HFFc6 (cell line): ENCODE measurements at places on chromosomes 12 and 14.

- DNase-seq = no peak
Observed at GRCh38 chr12:105384220-105384619, 53.7 kb downstream of the C12orf75 start.

GRCh38 chr14:20143911-20144310 is 5.3 kb downstream of the OR4N5 start:
- no peak for DNase-seq

GRCh38 chr12:93507165-93507564 is 39.9 kb downstream of the MRPL42 start:
- DNase-seq = no peak

- DNase-seq = no peak
Observed at GRCh38 chr14:84237881-84238280, 1292.1 kb upstream of the FLRT2 start.

DNA sequence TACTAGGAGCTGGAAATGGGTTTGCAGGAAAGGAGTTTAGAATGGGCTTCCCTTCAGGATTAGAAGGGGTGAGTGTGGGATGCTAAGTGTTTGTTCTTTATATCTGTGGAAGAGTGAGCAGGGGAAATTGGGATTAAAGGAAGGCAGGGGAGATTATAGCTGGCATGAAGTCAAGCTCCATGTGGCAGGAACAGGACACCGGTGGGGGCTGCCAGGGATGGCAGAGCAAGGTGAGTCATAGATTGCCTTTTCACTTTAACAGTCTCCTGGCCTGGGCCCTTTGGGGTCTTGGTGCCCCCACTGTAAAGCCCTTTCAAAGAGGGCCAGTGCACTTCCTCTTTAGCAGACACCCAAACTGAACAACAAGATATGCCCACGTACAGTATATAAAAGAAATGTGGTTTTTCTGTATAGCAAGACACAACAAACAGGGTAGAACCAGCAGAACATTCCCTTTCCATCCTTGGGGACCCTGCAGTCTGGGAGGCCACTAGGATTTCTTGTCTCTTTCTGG is 23.1 kb upstream of the FBXO21 start:
- DNase-seq = no peak

GRCh38 chr14:88562831-88563686 is at the start of gene ZC3H14:
ZC3H14 (plus strand) TSS chr14:88563037; CDS start chr14:88563134, 97 bp downstream.
- DNase-seq = peak; percentile 66

- DNase-seq = no peak
Observed at GRCh38 chr12:121845701-121846100, 13.0 kb downstream of the HPD start.

GRCh38 chr12:54560374-54560858 is 11.0 kb downstream of the PDE1B start:
- DNase-seq = peak; percentile 32

DNA sequence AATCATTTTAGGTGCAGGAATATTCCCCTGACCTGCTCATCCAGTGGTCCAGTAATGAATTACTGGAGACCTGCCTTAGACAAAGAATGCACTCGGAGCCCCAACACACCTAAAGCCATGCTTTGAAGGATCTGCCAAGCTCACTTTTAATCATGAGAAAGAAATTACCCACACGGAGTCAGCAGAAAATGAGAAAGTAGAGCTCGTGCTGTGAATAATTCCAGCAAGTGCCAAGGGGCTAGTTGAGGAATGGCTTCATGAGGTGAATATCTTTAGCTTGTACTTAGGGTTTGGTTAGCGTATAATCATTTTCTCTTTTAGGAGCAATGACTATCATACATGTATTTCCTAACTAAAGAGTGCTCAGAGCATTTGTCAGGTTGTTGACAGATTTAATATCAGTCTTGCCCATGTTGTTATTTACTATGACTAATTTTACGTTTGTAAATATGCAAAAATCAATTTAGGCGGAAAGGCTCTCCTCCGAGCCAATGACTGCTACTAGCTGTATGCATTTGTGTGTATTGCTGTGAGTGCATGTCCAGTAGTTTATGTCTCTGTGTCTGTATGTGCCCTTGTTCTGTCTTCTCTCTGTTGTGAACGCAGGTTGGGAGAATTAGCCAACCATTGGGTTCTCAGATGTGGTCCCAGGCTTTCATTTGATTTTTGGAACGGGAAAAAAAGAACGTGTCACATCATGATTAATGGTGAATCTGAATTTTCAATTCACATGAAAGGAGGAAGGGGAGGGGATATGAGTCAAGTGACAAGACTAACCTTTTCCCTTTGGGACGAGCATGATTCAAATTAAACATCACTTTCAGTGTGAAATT is 98.4 kb downstream of the RMST start:
- no peak for DNase-seq

DNA sequence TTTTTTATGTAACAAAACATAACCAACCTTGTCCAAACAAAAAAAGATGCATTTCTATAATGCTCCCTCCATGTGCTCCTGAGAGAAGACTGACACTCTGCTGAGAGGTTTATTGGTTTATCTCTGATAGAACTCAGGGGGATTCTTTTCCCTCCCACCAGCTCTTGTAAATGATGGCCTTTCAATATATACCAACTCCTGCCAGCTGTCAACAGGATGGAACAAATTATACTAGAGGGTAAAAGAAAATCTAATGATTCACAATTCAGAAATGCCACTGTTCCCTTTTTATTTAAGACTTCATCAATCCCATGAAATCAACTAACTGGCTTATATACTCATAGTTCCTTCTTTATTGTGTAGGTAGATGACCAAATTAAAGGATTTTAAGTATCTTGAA is 25.4 kb downstream of the PSMC1 start:
- no peak for DNase-seq

DNA sequence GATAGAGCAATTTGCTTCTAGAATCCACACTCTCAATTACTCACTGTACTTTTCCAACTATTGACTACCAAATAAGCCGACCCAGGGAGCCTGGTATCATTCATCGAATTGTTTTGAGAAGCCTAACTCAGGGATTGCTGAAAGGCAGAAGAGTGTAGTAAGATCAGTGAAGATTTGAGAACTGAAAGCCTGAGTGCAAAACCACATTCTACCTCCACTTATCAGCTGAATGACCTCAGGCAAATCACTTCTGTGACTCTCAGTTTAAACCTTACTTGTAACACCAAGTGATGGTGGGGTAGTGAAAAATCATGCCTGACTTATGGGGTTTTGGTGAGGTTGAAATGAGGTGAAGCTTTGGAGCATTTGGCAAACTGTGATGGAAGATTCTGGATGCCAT is 126.1 kb upstream of the MAX start:
- no peak for DNase-seq

GRCh38 chr12:7369274-7369729 is 65.4 kb downstream of the ACSM4 start:
- peak; percentile 84 for DNase-seq

DNA sequence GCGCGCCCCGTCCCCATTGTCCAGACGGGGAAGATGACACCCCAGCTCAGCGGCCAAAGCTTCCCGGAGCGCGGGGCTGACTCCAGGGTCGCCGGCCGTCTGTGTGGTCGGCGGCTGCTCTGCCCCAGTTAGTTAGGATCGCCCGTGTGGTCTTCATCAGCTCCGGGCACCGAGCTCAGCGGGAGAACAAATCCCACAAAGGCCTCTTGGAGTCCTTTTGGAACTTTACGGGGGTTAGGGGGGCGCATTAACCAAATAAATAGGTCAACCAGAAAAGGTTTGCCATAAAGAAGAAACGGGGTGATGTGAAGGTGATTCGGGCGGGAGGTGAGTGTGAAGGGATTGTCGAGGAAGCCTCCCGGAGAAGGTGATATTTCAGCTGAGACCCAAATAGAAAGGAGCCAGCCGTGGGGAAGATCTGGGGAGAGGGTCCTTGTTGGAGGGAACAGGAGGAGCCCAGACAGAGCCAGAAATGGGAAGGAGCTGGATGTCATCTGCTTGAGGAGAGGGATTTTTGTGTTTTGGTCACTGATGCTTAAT is 697 bp downstream of the ATP6V0A2 start:
- no peak for DNase-seq

- no peak for DNase-seq
Observed at GRCh38 chr12:66061557-66062289, 68.8 kb downstream of the LLPH start.

GRCh38 chr14:71311061-71311460 is 403.8 kb downstream of the PCNX1 start:
- no peak for DNase-seq

- DNase-seq = no peak
Observed at GRCh38 chr12:15592934-15593333, 196.3 kb downstream of the EPS8 start.

DNA sequence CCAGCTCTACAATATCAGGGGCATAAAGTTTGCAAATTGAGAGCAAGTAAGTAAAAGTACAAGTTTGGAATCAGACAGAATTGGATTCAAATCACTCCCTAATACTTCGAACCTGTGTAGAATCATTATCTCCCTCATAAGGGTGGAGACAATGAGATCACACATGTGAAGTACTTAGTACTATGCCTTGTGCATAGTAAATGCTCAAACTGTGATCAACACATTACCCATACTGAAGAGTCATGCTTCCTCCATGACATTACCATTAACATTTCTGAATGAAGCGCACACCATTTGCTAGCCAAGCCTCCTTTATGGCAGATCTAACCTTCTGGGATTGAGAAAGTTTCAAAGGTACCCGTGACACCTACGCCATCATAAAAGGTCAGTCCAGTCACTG is 26.6 kb upstream of the NRDE2 start:
- no peak for DNase-seq

DNA sequence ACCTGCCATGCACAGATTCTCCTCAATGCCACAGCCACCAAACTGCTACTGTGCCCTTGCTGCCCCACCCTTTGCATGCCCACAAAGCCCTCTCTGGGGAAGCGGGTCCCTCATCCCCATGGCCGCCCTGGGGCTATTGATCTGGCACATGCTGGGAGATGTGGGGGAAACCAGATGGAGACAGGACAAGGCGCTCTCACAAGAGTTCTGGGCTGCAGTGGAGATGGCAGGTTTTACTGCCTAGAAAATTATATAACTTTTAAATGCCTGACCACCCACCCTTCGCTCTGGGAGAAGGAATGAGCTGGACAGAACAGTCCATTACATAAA is 10.6 kb upstream of the PIP4K2C start:
- DNase-seq = no peak

DNA sequence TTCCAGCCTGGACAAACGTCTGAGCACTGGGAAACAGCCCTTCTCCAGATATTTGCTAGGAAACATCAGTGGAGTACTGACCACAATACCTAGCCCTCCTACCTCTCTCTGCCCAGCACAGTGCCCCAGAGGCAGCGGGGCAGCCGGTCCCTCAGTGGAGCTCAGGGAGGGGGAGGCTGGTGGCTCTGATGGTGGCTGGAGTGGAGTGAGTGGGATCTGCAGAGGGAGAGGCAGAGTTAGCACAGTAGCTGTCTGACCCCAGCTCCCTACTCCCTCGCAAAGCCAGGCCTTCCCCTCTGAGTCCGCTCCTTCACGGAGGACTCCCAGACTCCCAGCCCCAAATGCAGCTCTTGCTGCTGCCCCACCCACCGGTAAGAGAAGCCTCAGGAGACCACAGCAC is 30.0 kb downstream of the NCKAP5L start:
- DNase-seq = no peak

- DNase-seq = no peak
Observed at GRCh38 chr12:72521326-72521725, 249.2 kb downstream of the TRHDE start.

DNA sequence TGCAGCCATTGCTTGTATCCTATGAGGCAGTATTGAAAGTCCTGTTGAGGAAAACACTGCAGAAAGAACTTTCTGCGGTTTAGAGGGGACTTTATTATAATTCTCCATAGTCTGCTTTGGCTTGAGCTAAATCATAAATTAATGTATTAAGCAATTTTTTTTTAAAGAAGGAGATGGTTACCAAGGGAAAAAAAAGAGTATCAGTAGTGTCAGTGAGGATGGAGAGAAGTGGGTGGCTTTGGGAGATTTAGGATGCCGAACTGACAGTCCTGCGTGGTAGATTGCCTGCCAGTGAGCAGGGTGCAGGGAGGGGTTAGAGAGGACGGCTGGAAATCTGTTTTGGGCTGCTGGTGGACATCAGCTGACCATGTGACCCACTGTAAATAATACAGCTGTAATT is 96.8 kb downstream of the MYRFL start:
- no peak for DNase-seq

DNA sequence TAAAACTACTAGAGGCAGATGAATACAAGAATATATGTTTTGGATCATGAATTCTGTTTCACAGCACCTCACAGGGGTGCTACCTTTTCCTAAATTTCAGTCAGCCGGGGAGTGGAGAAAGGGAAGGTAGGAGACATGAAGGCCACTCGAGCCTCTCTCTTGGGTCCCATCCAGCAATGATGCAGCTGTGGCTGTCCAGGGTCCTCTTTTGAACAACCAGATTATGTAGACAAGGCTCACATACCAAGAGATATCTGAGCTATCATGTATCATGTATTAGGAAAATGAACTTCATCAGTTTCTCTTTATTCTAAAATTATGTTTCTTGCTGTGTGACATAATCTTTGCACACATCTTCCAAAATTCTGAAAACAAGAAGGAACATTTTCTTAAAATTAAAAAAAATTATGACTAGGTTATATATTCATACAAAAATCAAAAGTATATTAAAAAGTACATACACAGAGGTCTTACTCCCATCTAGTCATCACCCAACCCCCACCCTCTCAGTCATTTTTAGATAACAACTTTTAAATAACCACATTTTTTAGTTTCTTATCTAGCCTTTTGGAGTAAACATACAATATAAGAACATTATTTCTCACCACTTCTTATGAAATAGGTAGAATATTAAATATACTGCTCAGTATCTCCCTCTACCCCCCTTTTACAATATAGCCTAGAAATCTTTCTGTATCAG is 88.7 kb downstream of the ACADS start:
- DNase-seq = no peak

DNA sequence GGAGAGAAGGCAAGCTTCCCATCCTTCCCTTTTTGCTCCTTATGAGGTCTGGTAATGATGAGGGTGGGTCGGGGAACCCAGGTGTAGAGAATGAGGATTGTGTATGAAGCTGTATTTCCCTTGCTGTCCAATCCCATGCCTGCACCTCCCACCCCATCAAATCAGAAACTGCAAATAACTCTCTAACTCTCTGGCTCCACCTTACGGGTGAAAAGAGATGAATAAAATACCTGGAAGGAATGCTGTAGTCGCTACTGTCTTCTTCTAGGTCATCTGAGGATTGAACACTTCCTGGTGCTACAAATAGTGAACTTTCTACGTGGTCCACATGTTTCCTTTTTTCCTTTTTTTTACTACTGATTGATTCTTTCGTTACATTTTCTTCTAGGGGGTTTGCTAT is 38.9 kb upstream of the DICER1 start:
- DNase-seq = no peak
